Substantia nigra (tissue), 51 donors: ENCODE measurements at places on chromosomes 1 and 21.

DNA sequence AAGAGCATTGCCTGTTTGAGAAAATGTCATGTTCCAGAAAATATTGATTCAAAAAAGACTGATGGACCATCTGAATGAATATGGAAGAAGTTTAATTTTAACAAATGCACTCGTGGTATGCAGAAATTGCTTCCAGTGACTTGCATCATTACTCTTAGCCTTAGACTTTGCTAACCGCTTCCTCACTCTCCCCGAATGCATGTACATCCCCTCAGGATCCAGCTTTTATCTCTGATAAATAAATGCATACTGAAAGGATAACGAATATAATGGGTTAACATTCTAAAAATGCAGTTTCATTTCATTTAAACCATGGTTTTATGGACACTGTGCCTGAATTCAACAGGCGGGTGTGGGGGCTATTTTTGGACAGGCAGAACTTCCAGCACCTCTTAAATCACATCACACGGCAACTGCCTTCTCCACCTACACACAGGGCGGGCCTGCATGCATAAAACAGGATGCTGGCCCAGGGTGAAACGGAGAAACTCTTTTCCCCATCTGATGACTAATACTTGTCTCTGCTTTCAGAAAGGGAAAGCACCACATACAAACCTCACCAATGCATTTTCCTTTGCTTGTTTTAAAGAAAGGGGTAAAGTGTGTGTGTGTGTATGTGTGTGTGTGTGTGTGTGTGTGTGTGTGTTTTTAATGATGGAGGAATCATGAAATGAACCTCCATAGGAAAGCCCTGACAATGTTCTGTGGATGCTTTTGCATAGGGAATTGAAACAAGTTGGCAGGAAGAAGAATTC, 48.7 kb downstream of the SPAG17 start:
- DNase-seq: no peak

DNA sequence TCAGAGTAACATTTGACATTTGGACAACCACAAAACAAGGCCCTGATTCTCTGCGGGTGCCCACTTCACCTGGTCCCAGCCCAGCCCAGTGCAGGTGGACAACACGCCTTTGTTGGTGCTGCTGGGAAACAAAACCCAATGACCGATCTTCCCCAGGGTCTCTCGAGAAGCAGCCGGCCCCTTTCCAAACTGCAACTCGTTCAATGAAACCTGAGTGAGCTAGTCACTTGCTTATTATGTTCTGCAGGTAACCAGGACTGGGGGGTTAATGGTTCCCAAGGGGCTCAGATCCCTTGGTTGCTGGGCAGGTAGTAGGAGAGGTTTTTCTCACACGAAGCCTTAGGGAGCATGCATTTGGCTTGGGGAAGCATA, 42.9 kb downstream of the ABCG1 start:
- no peak for DNase-seq

- DNase-seq: no peak
Measured at GRCh38 chr1:89088572-89088971, 23.6 kb upstream of the GBP1 start.

- DNase-seq: no peak
Measured at GRCh38 chr1:2926447-2927055, 94.7 kb upstream of the ACTRT2 start.

GRCh38 chr1:173415905-173416450, 61.2 kb upstream of the PRDX6 start:
- DNase-seq: no peak

GRCh38 chr1:95067568-95067967, 5.2 kb downstream of the ALG14 start:
- DNase-seq: no peak
